ENCODE measurements at places on chromosomes 6 and 20.

DNA sequence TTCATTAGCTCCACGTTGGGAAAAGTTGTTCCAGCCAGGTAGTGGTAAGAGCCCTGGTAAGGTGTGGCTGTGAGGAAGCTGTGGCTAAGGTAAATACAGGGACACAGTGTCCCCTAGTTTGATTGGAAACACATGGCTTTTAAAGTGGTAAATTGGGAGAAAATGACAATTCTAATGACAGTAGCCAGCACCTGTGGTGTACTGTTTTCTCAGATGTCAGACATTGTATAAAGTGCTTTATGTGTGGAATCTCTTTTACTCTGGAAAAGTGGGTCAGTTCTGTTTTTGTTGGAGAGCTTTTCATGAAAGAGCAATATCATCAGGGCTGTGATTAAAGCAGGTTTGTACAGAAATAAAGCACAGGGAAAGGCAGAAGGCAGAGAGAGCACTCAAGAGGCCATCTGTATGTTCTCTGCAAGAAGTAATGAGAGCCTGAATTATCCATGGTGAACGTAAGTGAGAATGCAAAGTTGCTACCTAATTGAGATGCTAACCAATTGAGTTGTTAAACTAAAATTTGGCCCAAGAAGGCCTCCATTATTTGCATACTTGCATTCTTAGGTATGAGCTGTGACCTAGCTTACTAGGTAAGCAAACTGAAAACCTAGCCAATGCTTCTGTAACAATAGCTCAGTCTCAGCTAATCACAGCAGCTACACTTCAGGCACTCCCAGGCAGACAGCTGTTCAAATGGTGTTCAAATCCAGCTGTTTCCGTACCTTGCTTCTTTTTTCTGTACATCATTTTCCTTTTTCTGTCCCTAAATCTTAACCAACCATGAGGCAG lies 28.2 kb downstream of the MRAP2 start:
- DNase-seq = no peak

- no peak for DNase-seq
These were observed 9.4 kb downstream of the CD40 start for GRCh38 chr20:46127396-46128010.

DNA sequence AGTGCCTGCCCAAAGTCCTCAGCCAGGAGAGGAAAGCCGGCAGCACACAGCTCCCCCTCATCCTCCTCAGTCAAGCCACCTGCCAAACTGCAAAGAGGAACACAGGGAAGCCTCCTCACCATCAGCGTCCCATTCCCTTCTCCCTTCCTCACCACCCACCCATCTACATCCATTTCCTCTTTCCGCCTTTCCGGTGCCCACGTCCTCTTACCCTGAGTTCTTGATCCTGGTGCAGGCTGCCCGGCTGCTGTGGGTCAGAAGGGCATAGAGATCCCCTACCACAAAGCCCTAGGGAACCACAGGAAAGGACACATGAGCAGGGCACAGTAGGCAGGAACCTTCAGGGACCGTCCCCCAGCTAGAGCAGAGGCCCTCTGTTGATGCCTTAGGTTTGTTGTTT lies 6.0 kb downstream of the GNMT start:
- no peak for DNase-seq

DNA sequence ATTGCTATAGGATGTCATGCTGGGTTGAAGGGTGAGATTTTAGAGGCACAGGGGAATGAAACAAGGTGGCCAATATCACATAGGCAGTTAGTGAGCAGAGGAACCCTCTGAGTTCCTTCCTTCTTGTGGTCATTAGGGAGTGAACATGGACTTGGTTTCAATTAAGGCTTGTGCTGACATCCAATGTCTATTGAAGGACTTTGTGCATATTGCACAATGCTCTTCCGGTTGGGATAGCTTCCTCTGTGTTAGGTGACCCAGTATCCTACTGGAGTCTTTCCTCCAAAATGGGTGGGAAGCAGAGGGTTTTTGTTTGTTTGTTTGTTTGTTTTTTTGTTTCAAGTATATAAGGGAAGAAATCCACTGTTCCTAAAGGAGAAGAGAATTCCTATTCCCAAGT lies 98.5 kb downstream of the HDGFL1 start:
- no peak for DNase-seq

DNA sequence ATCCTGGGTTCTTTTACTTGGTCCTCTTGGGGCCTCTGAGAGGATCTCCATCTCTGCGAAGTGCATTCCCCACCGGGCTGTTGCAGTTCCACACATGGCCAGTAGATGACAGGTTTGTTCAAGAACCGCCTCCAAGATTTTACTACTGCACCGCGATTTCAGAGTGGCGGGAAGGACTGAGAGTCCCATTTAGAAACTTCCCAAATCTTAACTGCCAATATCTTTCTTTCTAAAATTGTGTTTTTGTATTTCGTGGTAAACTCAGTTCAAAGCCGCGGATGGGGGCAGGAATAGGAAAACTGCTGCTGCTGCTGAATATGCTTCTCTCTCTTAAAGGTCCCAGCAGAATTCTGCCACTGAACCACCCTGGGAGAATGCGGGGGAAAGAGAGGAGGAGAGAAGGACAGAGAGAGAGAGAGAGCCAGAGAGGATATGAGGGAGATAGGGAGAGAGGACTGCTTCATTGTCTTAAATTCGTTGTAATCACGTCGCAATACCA lies 8.6 kb upstream of the BTNL2 start:
- DNase-seq = peak; percentile 69

DNA sequence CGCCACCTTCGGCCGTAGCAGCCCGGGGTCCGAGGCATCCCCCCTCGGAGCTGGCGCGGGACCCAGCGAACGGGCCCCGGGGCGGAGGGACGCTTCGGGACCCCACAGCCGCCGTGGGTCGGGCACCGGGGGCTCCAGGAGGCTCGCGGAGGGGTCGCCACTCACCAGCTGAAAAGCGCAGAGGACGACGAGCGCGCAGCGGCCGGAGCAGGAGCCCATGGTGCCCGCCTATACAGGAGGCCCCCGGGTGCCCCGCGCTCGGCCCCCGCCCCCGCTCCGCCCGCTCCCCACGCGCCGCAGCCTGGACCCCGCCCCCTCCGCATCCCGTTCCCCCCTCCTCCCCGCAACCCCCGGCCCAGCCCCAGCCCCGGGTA lies at the start of gene NKAIN4:
Gene NKAIN4, minus strand, starts transcription at position 232 of the 374 bp plus-strand sequence. Its CDS starts 13 bp downstream, at position 219.
- no peak for DNase-seq

- DNase-seq = no peak
These were observed 16.4 kb upstream of the MICA start for GRCh38 chr6:31386977-31387376.

DNA sequence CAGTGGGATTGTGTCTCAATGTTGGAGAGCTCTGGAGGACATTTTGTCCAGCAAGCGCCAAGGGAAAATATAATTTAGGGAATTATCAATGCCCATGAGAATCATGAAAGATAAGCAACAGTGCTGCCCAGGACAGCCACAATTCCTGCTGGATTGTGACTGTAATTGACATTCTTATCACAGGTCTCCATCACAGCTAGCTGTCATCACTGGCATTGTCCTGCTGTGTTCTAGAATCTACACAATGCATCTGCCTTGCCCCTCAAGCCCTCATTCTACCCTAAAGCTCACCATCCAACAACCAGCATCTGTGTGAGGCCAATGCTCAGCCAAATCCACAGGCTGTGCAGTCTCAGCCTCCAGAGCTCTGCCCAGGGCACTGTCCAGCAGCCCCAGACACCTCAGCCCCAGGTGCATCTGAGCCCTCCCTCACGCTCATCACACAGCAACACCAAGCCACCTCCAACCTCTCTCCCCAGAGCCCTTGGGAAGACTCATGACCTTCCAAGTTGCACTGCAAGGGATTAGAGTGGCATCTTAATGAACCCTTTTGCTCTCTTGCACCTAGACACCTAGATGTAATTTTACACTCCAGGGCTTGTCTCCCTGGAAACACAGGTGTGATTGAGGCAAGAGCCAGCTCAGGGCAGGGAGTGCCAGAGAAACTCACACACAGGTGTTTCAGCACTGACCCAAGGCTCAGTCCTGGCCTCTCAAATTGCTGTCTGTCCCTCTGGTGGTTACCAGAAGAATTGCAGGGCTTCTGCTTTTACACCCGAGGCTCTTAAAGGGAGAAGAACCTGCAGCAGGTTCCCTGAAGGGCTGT lies 85.2 kb upstream of the PHACTR3 start:
- no peak for DNase-seq

- no peak for DNase-seq
These were observed 16.9 kb downstream of the KIF16B start for GRCh38 chr20:16556301-16556700.

DNA sequence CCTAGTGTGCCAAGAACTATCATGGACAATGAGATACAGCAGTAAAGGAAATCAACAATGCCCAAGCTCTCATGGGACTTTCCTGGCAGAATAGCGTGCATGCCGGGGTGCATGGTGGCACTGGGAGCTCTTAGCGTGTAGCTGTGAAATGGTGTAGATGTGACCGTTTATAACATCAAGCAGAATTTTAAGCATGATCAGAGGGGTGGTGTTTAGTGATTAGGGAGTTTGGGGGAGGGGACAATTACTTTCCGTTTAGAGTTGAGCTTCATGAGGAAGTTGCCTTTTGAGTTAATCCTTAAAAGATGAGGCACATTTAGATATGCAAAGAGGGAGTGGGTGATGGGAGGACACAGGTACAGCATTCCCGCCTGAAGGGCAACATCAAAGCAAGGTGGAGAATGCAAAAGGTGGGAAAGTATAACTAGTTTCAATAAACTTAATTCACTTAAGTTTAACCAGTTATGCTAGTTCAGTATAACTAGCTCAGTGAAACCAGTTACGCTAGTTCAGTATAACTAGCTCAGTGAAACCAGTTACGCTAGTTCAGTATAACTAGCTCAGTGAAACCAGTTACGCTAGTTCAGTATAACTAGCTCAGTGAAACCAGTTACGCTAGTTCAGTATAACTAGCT lies 661.6 kb downstream of the QKI start:
- no peak for DNase-seq

- DNase-seq = no peak
These were observed 147.4 kb downstream of the CDH4 start for GRCh38 chr20:61399433-61399832.

- DNase-seq = no peak
These were observed 94.3 kb upstream of the BEND3 start for GRCh38 chr6:107209406-107210305.

DNA sequence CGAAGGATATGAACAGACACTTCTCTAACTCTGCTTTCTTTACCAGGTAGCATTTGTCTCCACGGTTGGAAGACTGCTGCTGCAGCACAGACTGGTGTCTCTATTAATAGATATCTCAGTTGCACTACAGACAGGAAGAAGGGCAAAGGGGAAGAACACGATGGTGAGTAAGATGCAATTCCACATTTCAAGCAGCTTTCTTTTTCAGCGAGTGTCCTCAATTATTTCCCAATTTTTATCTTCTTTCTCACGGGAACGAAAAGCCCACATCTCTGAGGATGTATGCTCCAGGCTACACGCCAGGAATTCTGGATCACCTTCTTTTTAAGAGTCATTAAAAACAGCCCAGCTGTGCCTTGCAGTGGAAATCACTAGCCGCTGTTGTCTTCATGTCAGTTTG lies 311.6 kb upstream of the ECI2 start:
- no peak for DNase-seq

DNA sequence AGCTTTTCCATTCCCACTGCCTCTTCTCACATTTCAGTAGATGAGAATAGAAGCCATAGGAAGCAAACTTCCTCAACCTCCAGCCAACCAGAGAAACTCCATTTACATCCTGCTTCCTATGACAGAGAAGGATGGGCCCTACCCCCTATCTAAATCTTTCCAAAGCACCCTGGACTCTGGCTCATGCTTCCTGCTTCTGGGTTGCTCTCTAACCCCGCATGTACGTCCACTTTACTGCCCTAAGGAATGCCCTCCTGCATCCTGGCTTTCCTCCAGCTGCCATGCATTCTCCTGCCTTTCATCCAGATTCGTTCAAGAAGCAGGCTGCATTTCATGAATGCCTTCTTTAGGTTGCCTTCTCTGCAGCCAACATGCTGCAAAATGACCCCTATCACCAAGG lies 91.9 kb downstream of the FAM217A start:
- no peak for DNase-seq

DNA sequence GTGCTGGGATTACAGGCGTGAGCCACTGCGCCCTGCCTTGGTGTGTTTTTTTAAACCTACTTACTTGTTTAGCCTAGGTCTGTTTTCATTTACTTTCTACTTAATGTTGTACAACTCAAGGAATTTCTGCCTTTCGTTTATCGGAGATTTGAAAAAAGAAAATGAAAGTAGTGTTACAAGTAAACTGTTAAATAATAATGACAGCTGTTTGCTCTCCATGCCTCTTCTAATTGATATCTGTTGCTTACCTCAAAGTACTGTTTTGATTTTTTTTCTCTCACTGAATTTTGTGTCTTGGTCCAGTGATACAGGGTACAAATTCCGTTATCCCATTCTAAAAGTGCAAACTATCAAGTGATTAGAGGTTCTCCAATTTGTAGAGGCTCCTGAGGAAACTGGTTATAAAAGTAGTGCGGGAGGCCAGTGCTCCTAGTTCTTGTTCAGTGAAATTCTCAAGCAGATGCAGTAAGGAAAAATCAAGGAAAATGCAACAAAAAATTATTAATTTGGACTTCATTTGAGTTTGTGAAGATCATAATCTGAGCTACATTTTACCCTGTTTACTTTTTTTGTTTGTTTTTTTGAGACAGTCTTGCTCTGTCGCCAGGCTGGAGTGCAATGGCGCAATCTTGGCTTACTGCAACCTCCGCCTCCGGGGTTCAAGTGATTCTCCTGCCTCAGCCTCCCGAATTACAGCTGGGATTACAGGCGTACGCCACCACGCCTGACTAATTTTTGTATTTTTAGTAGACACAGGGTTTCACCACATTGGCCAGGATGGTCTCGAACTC lies 2.2 kb downstream of the UBR2 start:
- DNase-seq = no peak

- no peak for DNase-seq
These were observed 149.1 kb downstream of the ZNF217 start for GRCh38 chr20:53444401-53445149.

GRCh38 chr6:99602520-99603420 lies 3.9 kb upstream of the PRDM13 start:
- DNase-seq = no peak

DNA sequence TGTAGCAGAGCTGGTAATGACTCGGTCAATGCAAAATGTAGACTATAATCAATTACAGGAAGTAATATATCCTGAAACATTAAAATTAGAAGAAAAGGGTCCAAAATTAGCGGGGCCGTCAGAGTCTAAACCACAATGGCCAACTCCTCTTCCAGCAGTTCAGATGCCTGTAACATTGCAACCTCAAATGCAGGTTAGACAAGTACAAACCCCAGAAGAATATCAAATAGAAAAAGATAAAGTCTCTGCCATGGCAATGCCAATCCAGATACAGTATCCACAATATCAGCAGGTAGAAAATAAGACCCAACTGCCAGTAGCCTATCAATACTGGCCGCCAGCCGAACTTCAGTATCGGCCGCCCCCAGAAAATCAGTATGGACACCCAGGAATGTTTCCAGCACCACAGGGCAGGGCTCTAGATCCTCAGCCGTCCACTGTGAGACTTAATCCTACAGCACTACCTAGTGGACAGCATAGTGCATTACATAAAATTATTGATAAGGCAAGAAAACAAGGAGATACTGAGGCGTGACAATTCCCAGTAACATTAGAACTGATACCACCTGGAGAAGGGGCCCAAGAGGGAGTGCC lies 158.4 kb downstream of the GPX5 start:
- DNase-seq = no peak

- no peak for DNase-seq
These were observed 7.9 kb upstream of the ITPR3 start for GRCh38 chr6:33613146-33613794.

Data from T-helper 9 cell (primary cell).